ENCODE measurements at places on chromosomes 1 and 21. TPM values are rescaled to one million over a fixed set of nuclear protein-coding genes. Genes with fewer than 3 reads are reported as not detected.

ADAMTSL4 gene
- total RNA-seq: 4.8 TPM

TCHHL1 gene
- not detected for total RNA-seq

NR1I3 gene
- total RNA-seq: not detected

C1orf53 gene
- total RNA-seq: 6.6 TPM

GPR25 gene
- total RNA-seq: not detected

TINAGL1 gene
- 0.76 TPM for total RNA-seq

KIAA1614 gene
- total RNA-seq: 1.2 TPM

RNF207 gene
- total RNA-seq: 9.8 TPM

HAO2 gene
- total RNA-seq: not detected

SARS1 gene
- total RNA-seq: 97.2 TPM

DCDC2B gene
- not detected for total RNA-seq

B3GALT6 gene
- total RNA-seq: 23.4 TPM

ADAMTS4 gene
- not detected for total RNA-seq

TNNI3K gene
- total RNA-seq: not detected

BRINP3 gene
- not detected for total RNA-seq

SH3GLB1 gene
- 35.0 TPM for total RNA-seq

S100A7 gene
- total RNA-seq: not detected

SAMD13 gene
- total RNA-seq: 1.1 TPM

S100A7A gene
- total RNA-seq: not detected

SPRR2G gene
- not detected for total RNA-seq

C1orf185 gene
- not detected for total RNA-seq

RUNX3 gene
- 5.7 TPM for total RNA-seq

GPR37L1 gene
- total RNA-seq: 0.14 TPM

OR2G6 gene
- not detected for total RNA-seq
